Stimulated activated CD4-positive, alpha-beta T cell treated with anti-CD3 and anti-CD28 coated beads, Interleukin-2, amount 100 ng/mL, for 24 hours (primary cell): ENCODE measurements at places on chromosomes 7 and 10.

- no peak for DNase-seq
Observed at GRCh38 chr7:110470420-110470819, 620.5 kb upstream of the LRRN3 start.

GRCh38 chr7:75033064-75033463 is 40.5 kb downstream of the RCC1L start:
- DNase-seq = no peak

- no peak for DNase-seq
Observed at GRCh38 chr10:99827936-99828335, 45.5 kb downstream of the ABCC2 start.

GRCh38 chr10:43128331-43128730 is 9.9 kb upstream of the CSGALNACT2 start:
- DNase-seq = peak; percentile 7

- no peak for DNase-seq
Observed at GRCh38 chr10:79028451-79029010, 40.2 kb upstream of the ZMIZ1 start.

DNA sequence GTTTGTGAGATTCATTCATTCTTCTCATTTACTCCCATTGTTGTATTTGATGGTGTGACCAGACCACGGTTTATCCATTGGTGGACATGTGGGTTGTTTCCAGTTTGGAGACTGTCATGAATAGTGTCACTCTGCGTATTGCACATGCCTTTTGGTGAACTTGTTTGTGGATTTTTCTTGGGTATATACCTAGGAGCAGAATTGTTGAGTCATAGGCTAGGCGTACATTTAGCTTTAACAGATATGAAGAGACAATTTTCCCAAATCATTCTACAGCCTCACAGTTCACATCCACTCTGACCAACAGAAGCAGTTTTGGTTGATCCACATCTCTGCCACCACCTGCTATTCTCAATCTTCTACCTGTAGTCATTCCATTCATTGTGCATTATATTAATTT is 66.0 kb upstream of the FAM20C start:
- DNase-seq = no peak

GRCh38 chr10:85995791-85996190 is 370.8 kb downstream of the GRID1 start:
- DNase-seq = peak; percentile 35

- no peak for DNase-seq
Observed at GRCh38 chr7:45924283-45924682, 3.2 kb upstream of the IGFBP3 start.

DNA sequence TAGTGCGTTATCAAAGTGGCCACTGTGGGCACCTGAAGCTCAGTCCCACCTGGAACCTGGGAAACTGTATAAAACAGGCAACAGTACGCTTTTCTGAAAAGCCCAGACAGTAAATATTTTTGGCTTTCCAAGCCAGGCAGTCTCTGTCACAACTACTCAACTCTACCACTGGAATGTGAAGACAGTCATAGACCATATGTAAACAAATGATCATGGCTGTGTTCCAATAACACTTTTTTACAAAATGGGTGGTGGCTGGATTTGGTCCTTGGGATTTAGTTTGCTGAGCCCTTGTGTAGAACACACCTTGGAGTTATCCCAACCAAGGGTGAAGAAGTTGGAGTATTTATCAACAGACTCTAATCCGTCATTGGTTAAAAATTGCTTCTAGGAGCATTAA is 259.9 kb downstream of the SKIDA1 start:
- no peak for DNase-seq

GRCh38 chr7:92904244-92905131 is 68.1 kb upstream of the CDK6 start:
- peak; percentile 81 for DNase-seq

- DNase-seq = no peak
Observed at GRCh38 chr7:158077151-158077840, 510.3 kb downstream of the PTPRN2 start.

- no peak for DNase-seq
Observed at GRCh38 chr7:38339953-38340819, 66.8 kb upstream of the TARP start.

- no peak for DNase-seq
Observed at GRCh38 chr7:142436601-142437000, 178.7 kb upstream of the PRSS58 start.

- no peak for DNase-seq
Observed at GRCh38 chr10:133062085-133062484, 25.6 kb upstream of the ADGRA1 start.

- no peak for DNase-seq
Observed at GRCh38 chr7:41459623-41460261, 243.1 kb downstream of the INHBA start.

GRCh38 chr7:139767561-139767982 is 10.2 kb downstream of the HIPK2 start:
- DNase-seq = no peak

DNA sequence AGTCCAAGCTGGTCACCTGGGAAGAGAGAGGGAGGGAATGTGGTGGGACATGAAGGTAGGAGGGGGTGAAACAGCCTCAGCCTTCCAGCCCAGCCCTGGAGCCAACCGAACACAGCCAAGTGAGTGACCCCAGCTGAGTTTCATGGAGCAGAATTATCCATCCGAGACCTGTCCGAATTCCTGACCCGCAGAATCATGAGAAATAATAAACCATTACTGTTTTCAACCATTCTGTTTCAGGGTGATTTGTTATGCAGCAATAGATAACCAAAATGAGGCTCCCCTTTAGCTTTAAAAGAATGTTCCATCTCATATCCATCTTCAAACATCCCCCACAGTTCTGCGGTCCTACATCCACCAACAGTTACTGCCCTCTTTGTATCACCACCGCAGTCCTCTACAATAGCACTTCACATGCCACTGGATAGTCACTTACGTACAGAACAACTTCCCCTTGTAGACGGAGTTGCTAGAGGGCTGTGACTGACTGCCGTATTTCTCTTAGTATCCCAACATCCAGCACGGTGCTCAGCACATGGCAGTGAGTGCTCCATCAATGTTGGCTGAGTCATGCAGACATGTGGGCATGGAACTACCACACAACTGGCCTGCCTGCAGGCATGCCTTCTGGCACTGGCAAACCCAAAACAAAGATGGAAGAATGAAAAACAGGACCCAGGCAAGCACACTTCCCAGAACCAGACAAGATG is 18.5 kb downstream of the KIAA1549 start:
- no peak for DNase-seq

DNA sequence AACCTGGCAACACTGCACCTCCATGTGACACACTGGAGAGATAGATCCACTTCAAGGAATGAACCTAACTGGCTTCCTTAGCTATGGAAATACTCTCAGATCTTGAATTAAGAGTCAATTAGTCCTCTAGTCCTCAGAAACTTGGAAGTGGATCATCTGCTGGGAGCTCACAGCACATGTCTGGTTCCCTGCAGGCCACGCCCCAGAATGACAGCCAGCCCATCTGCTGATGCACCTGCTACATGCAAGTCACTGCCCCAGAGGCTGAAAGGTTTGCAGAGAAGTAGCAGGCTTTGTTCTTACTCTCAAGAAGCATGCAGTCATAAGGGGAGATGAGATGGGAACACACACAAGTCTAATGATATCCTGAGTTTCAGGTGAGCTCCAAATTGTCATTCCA is 275.9 kb downstream of the SKAP2 start:
- DNase-seq = no peak

- no peak for DNase-seq
Observed at GRCh38 chr7:44158096-44158872, 17.2 kb upstream of the MYL7 start.

DNA sequence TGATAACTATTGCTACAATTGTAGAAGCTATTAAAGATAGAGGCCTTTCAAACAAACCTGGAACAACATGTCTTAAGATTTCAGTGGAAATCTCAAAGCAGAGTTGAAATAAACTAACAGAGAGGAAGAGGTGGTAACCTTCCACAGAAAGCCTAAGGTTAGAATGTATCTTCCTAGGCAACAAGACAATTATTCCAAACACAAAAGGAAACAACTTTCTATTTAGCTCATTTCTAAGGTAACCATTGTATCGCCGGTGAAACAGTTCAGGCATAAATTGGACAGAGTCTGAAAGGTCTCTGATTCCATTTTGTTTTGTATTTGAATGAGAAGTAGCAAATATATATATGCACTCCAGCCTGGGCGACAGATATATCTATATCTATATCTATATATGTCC is 30.7 kb upstream of the HYCC1 start:
- DNase-seq = no peak

GRCh38 chr10:8677642-8678041 is 623.2 kb downstream of the GATA3 start:
- DNase-seq = no peak

GRCh38 chr10:104293011-104293410 is 24.0 kb downstream of the GSTO2 start:
- DNase-seq = no peak

- no peak for DNase-seq
Observed at GRCh38 chr7:92330835-92331438, 85.2 kb downstream of the ANKIB1 start.

DNA sequence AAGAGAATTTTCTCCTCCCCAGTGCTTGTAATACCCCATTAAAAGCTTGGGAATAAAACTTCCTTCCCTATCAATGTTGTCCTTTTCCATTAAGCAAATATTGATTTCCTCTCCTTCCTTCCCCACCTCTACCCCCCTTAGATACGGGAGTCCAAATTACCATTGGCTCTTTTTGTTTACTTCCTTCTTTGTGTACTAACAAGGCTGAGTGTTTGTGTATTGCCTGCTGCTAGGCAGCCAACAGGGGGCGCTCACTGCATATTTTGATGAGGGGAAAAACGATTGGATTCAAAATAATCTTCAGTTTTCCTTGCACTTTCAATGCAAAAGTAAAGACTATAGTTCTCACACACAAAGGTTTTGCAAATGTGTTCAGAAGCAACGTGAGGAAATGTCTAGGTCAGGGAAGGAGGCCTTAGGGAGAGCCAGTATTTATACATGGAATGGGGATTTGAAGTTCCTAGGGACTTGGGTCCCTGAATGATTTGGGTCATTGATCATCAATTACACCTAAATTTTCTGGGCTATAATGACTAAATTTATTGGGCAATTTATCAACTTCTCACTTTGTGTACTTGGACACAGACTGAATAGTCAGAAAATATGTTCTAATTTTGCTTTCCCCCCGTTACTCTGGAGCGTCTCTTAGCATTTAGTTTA is 23.6 kb upstream of the VPS41 start:
- DNase-seq = peak; percentile 47

DNA sequence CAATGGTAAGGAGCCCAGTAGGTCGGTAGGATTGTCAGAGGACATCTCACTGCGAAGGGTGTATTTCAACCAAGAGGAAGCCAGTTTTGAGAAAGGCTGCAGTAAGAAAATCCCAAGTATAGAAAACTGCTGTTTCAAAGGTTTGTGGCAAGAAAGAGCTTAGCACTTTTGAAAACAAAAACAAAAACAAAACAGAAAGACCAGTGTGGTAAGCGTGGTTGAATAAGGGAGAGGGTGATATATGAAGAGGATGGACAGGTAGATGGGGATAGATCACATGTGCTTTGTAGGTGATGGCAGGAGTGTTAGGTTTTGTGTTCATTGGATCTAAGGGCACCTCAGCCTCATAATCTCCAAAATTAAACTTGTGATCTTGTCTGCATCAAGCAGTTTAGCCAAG is 141.6 kb upstream of the WNT16 start:
- no peak for DNase-seq

GRCh38 chr10:111974325-111974724 is 209.2 kb downstream of the GPAM start:
- no peak for DNase-seq

GRCh38 chr7:131431289-131431688 is 103.6 kb downstream of the MKLN1 start:
- no peak for DNase-seq

DNA sequence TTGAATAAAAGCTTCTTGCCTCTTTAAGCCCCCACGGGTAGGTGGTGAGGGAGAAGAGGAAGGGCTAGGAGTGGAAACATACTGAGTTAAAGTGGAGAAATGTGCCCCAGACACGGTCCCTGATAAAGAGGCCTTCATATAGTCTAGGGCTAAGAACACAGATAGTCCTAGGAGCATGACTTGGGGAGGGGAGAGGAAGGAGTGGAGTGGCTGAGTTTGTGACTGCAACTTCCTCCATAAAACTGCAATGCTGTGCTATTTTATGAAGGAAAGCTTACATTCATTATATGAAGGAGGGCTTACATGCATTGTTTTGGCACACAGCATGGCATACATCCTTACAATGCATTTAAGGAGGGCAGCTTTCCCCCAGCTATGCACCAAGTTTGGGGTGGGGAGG is 1129.4 kb upstream of the LRRTM3 start:
- DNase-seq = no peak

DNA sequence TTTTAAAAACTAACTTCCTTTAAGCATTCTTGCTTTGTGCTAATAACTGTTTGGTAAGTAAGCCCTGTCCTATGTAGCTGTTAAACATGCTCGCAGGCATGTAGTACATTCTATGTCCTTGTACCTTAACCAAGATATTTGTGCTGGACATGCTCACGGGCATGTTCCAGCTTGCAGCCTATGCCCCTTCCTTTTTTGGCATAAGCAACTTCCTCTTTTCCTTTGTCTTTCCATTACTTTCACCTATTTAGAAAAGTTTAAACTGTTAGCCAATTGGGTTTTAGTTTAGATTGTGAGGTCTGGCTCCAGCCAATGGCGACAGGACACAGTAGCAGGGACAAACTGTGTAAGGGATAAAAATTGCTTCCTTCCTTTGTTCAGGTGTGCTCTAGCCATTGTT is 14.4 kb upstream of the APBB1IP start:
- no peak for DNase-seq

- DNase-seq = no peak
Observed at GRCh38 chr10:98621630-98622029, 174.9 kb upstream of the HPS1 start.

- DNase-seq = peak; percentile 28
Observed at GRCh38 chr7:91940171-91940570, 491 bp upstream of the AKAP9 start.

DNA sequence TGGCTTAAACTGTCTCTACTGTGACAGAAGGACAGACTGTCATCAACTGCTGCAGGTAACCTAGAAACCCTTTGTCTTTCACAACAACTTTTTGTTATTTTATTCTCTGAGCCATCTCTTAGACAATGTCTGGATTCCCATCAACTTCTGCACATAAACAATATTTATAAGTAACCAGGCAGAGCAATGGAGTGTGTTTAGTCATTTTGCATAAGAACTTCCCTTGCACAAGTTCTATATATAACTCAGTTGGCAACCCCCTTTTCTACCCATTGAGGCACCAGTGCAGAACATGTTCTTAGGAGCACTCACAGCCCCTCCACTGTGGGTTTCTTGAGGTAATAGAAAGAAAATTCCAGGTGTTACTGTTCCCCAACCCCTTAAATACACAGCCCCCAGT is 65.0 kb upstream of the IL6 start:
- DNase-seq = no peak

GRCh38 chr10:73501651-73502050 is 5.8 kb upstream of the PPP3CB start:
- no peak for DNase-seq
